ENCODE measurements at places on chromosomes 2 and 18.

DNA sequence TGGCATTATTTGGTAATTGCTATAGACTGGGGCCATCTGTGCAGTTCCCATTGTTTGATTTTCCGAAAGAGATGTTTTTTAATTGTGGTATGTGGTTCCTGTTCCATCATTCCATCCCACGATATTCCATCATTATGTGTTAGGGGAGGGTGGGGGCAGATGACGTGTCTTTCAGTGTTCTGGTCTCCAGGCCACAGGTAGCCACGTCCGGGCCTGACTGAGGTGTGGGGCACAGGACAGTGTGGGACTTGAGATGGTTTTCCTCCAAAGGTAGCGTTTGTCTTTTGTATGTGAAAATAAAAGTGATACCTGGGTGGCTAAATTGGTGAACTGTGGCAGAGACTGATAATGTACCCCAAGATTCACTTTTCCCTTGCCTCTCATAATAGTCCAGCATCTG, 192.2 kb upstream of the HAAO start:
- no peak for DNase-seq

DNA sequence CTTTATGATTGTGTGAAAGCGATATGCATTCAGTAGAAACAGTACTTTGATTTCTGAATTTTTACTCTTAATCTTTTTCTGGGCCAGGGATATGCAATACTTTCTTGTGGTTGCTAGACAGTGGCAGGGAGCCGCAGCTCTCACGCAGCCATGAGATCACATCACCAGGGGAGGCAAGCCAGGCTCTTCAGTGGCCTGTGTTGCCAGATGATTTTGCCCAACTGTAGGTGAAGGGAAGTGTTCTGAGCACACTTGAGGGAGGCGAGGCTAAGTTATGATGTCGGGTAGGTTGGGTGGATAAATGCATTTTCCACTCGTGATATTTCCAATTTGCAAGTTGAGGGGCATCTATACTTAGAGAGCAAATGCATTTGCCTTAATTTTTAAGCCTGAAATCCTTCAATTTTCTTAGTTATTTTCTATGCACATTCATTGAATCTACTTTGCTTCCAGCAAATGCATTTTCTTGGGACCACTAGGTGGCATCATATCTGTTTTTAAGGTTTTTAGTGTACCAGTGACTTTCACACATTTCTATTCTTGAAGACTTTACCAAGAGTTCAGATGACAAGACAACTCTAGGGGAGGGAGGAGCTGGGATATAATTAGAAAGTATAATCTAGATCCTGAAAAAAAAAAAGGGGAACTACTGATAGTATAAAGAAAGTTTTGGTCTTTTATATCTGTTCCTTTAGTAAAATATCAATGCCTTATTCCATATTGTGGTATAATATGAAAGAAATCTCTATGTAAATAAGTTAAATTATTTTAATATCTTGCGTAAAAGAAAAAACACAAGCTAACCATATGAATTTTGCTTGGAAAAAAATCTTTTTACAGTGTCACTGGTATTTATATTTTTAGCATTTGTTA, 643.3 kb downstream of the SOCS6 start:
- no peak for DNase-seq

- DNase-seq, result no peak
Observed at GRCh38 chr2:2926009-2926857, 451.4 kb downstream of the EIPR1 start.

- DNase-seq, result no peak
Observed at GRCh38 chr2:47632754-47633153, 150.2 kb upstream of the MSH6 start.

GRCh38 chr2:216519154-216519762, 20.6 kb downstream of the RPL37A start:
- DNase-seq, result peak; percentile 84

GRCh38 chr18:45938488-45938935, 28.6 kb downstream of the EPG5 start:
- no peak for DNase-seq

- DNase-seq, result no peak
Observed at GRCh38 chr2:181984814-181985631, 630 bp upstream of the PPP1R1C start.

DNA sequence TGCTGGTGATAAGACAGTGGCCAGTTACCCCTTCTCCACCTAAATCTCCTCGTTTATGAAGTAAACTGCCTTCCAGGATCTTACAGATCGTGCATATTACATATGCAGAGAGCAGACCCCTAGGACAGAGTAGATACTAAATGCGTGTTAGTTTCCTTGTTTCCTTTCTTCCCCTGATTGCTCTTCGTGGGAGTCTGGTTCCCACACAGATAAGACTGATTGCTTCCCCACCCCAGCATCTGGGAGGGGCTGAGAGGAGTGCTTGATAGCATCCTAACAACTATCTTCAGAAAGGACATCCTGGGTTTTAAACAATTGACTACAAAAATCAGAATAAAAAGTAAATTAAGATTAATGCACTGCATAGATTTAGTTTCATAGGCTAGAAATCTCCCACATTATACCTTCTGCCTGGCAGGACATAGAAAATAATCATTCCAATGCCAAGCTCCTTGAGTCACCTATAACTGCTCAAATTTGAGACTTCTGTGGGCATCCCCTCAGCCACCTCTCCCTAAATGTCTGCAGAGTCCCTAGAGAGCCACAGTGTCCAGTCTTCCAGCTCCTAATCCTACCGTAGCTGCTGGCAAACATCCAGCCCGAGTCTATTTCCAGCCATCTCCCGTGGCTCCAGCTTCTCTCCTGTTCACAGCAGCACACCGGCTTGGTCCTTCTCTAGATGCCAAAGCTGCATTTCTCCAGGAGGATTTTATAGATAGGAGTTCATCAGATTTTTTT, 128.3 kb downstream of the LRRC30 start:
- no peak for DNase-seq

DNA sequence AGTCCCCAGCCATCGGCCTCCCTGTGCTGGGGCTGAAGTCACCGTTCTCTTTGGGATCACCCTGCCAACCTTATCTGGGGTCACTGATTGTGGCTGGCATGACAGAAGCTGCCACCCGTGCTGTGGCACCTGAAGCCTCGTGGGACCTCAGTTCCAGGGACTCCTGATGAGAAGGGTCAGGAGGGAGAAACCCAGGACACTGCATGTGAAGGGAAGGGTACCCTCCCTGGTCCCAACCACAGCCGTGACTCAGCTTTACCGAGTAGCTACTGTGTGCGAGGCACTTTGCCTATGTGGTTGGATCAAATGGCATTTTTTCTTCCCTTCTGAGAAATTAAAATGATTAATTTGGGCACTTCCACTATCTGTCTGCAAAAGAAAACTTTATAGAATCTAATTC, 64.4 kb downstream of the SP110 start:
- DNase-seq, result no peak

DNA sequence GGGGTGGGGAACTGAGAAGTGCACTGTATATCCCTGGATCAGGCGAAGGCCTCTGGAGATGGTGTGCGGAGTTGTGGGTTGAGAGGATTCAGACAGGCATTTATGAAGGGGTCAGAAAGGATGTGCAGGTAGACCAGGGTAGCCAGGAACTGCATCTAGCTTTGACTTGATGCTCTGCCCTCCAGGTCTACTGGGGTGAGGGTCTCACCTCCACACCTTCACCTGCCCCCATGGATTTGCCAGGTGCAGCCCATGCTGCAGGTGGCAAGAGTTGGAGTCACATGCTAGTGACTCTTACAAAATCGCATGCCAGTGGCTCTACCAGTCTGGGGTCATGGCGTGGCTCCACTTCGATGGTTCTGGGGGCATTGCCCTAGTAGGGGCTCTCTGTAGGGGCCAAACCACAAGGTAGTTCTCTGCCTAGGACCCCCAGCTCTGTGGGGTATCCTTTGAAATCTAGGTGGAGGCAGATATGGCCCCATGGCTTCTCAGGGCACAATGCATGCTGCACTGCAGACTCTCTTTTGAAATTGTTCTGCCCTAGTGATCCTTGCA, 18.9 kb upstream of the KCNF1 start:
- DNase-seq, result no peak

GRCh38 chr2:229273006-229273722, 2.1 kb upstream of the PID1 start:
- DNase-seq, result no peak

DNA sequence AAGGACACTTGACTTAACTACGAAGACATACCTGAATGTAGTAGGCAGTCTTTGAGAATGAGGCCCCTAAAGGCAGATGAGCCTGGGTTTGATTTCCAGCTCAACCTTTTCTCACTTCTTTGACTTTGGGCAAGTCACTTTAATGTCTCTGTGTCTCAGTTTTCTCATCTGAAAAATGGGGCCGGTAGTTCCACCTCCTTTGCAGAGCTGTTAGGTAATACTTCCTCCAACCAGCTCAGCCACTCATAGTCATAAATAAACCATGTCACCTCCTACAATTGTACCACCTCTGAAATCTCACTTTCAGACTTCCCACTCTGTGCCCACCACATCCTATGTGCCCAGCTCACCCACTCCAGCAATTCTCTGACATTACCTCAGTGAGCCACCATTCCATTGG, 10.4 kb downstream of the ARHGAP25 start:
- no peak for DNase-seq

DNA sequence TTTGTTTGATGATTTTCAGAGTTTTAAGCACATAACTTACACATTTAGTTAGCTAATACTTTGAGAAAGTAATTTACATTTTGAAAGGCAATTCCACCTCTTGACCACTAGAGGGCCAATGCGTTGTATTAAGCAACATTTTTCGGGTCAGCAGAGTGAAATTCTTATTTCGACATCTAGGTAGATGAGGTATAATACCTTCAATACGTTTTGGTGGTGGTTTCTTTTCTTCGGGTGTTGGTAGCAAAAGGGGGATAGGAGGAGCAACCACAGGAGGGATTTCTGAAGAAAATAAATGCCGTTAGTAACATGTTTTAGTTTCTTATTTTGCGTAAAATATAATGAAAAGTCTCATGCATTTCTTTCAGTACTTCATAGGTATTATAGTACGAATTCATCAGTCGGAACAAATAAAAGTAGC, 106.3 kb downstream of the TTN start:
- DNase-seq, result peak; percentile 54

GRCh38 chr18:11136241-11136640, 13.1 kb downstream of the PIEZO2 start:
- no peak for DNase-seq

- no peak for DNase-seq
Observed at GRCh38 chr18:79697178-79697577, 17.6 kb downstream of the CTDP1 start.

- no peak for DNase-seq
Observed at GRCh38 chr2:154261473-154262027, 389.8 kb downstream of the GALNT13 start.

DNA sequence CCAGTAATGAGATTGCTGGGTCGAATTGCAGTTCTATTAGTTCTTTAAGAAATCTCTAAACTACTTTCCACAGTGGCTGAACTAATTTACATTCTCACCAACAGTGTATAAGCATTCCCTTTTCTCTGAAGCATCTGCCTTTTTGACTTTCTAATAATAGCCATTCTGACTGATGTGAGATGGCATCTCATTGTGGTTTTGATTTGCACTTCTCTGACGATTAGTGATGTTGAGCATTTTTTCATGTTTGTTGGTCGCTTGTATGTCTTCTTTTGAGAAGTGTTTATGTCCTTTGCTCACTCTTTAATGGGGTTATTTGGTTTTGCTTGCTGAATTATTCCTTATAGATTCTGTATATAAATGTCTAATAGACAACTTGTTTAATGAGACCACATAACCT, 69.6 kb upstream of the UGP2 start:
- DNase-seq, result no peak

GRCh38 chr2:33678436-33678835, 79.3 kb upstream of the FAM98A start:
- no peak for DNase-seq

- no peak for DNase-seq
Observed at GRCh38 chr18:8386669-8387380, 222.4 kb upstream of the RAB12 start.

DNA sequence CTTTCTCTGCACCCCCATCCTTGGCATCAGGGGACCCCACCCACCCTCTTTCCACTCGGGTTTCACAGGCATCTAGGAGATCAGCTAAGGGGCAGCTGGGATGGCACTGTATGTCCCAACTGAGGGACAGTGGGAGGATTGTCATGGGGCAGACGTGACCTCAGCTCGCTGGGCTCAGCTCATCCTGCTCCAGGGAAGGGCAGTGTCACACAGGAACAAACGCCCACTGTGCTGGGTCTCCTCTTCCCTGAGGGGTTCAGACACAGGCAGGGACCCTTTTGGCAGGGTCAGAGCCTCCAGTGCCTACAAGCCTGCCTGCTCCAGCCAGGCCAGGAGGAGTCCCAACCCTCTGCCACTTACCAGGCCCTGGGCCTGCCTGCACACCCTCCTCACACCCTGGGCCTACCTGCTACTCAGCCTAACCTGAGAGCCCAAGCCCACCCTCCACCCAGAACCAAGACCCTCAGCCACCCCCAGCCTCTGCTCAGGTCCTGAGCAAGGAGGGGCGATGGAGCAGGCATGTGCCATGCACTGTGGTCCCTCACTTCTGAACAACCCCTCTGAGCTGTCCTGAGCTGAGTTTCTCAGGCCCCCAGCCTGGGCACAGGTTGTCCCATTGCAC, 68.2 kb downstream of the HS1BP3 start:
- peak; percentile 57 for DNase-seq

- peak; percentile 29 for DNase-seq
Observed at GRCh38 chr2:71634567-71634966, 181.2 kb downstream of the DYSF start.

GRCh38 chr2:136764452-136765255, 691 bp upstream of the THSD7B start:
- no peak for DNase-seq

DNA sequence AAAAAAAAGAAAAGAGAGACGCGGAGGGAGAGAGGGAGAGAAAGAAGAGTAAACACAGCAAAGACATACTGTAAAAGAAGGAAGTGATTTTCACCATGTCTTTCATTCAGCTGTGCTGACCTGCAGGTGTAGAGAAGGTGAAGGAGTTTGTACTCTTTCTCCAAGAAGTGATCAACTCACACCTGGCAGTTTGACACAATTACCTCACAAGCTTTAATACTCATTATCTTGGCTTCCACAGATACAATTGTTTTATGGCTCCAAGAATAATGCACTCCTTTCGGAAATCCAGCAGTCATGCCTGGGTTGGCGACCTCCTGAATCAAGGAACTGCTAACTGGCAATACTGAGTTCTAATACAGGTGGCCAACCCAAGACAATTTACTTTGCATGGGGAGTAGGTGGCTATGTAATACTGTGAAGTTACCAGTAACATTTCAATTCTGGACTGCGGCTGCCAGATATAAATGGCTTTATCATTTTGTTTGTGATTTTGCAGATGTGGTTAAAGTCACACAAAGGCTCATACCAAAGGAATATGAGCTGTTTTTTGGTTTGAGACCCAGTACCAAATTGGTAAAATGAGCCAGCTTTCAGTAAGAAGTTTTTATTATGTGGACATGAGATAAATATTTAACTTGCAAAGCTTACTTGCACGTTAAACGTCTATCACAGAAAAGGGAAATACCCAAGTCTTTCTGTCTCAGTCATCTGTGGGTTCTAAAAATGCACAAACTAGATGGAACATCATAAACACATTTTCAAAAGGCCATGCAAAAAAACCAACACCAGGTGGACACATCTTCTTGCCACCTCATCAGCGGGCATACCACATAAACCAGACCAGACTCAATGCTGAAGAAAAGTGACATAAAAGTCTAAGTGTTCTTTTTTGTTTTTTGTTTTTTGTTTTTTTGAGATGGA, 69.3 kb downstream of the NCKAP5 start:
- no peak for DNase-seq
